ENCODE measurements at places on chromosomes 16 and 17. TPM values are rescaled to one million over a fixed set of nuclear protein-coding genes. Genes with fewer than 3 reads are reported as not detected.
A peak's percentile ranks its signal among the peaks of the same experiment; 100 is the strongest.

NOG gene
- 0.57 TPM for total RNA-seq

GNG13 gene
- total RNA-seq, result not detected

CD300LB gene
- total RNA-seq, result not detected

NAGS gene
- 0.25 TPM for total RNA-seq

ITGA2B gene
- total RNA-seq, result 7.6 TPM

OTOP2 gene
- total RNA-seq, result not detected

- DNase-seq, result no peak
Measured at GRCh38 chr16:49524216-49524946, 150.8 kb downstream of the C16orf78 start.

DNA sequence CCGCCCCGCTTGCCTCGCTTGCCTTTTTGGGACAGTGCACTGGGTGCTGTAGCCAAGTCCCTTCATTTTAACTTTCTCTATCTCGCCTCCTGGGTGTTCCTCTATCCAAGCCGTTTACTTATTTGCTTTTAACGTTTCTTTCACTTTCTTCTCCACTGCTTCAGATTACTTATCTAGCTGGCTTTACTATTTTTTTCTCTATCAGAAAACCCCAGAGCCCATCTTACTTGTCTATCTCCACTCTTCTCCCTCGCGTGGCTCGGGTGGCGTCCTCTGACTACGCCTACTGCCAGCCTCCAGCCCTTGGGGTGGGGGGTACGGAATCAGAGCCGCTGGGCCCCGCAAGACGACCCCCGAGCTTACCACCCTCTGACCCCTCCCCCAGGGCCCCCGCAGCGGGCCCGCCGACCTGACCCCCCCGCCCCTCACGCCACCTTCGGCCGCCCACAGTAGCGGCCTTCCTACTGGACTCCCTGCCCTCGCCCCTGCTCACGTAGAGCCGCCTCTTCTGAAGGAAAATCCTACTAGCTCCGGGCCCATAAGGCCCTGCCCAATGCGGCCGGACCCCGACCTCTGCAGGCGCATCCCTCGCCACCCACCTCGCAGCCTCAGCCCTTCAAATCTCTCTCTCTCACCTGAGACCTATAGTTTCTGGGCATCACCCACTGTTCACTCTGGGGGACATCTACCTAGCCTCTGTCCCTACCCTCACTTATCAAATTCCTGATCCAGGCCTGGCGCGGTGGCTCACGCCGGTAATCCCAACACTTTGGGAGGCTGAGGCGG lies 1.0 kb upstream of the SLC12A4 start:
- no peak for DNase-seq

- no peak for DNase-seq
Measured at GRCh38 chr17:43056051-43056450, 31.0 kb downstream of the RND2 start.

GRCh38 chr17:6811510-6811909 lies 20.0 kb downstream of the TEKT1 start:
- no peak for DNase-seq

DNA sequence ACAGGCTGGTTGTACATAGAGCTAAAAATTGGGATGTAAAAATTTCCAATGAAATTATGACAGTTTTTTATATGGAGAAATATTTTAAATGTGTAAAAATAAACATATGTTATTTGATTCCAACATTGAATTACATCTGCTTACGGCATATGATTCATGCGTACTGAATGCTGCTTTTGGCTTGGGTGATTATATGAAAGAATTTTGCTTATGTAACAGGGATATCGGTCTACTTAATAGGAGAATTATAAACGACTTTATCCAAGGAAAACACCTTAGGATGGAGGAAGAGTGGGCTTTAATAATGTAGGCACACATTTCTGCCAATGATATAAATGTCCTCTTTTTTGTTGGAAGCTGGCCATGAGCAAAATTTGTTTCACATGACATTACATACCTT lies 197.3 kb upstream of the GOT2 start:
- no peak for DNase-seq

DNA sequence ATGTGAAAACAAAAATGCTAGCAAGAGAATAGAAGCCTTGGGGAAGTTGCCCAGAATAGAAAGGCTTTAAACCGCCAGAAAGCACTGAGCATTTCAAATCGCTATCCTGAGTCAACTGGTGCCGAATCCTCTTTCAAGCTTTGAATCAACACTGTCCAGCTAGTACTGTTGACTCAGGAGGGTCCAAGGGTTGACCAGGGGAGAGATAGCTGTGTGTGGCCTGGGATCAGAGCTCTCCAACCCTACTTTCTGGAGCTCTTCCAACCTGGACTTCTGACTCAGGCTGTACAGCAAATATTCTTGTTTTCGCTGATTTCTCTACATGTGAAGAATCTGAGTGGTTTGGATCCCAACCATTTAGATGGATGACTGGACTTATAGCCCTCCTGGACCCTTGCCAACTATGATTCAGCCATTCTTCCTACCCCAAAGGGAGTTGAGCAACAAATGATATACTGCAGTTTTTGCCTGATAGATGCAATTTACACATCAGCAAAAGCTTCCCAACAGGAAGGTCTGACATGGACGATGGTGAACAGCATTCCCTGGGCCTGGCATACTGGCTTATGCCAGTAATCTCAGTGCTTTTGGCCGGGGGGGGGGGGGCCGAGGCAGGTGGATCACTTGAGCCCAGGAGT lies 154.0 kb upstream of the SDK2 start:
- DNase-seq, result peak; percentile 12

DNA sequence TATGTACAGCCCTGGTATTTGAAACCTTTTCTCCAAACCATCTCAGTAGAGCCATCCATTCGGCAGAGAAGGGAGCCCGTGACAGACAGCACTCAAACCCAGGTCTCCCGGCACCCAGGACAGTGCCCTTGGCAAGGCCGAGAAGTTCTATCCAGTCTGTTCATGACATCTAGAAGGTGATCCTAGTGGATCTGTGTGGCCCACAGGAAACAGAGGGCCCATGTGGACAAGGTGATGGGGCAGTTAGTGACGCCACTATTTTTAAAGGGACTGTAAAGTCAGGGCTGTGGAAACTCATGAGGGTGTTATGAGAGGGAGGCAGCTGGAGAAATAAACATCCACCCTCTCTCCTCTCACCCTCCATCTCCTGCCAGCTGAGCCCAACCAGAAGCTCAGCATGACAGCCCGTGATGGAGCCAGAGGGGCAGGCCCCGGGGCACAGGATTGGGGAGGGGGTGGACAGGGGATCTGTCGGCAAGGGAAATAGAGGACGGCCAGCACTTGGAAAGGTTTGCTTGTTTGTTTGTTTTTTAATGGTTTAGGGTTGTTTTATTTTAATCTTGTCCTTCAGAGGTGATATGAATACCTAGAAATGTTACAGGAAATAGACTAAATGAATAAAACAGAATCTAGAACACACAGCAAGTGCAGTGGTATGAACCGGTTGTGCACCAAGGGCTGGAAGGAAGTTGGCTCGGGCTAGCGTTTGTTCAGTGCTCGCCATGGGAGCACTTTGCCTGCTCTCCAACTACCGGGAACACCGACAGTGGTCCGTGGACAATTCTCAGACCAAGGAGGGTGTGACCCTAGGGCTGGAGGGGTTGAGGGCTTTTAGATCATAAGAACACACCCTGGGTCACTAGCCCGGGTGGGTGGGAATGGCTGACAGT lies 17.1 kb downstream of the MYLK3 start:
- DNase-seq, result no peak

GRCh38 chr17:6427279-6427781 lies 7.6 kb downstream of the AIPL1 start:
- no peak for DNase-seq

DNA sequence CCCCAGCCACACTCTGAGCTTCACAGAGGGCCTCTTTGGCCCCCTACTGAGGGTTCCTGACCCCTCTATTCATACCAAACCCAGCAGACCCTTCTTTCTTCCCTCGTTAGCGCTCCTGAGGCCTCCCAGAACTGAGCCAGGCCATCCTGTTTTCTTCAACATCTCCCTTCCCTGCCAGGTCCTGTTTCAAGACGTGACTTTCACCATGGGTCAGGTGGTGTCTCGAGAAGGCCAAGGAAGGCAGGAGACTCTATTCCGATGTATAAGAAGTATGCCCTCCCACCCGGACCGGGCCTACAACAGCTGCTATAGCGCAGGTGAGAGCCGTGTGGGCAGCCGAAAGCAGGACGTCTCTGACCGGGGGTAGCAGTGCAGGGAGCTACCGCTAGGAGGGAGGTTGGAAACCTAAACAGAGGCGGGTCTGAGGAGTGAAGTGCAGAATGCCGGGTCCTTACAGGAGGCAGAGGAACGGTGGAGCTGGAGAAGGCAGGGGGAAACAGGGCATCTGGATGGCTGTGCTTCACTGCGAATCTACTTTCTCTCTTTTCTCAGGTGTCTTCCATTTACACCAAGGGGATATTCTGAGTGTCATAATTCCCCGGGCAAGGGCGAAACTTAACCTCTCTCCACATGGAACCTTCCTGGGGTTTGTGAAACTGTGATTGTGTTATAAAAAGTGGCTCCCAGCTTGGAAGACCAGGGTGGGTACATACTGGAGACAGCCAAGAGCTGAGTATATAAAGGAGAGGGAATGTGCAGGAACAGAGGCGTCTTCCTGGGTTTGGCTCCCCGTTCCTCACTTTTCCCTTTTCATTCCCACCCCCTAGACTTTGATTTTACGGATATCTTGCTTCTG lies 1.3 kb upstream of the SENP3 start:
- DNase-seq, result peak; percentile 65
